ENCODE measurements at places on chromosomes 7 and 10.

GRCh38 chr7:50450590-50451032 lies 461 bp upstream of the FIGNL1 start:
- no peak for DNase-seq

GRCh38 chr7:87448388-87448787 lies 27.1 kb downstream of the ABCB4 start:
- no peak for DNase-seq

DNA sequence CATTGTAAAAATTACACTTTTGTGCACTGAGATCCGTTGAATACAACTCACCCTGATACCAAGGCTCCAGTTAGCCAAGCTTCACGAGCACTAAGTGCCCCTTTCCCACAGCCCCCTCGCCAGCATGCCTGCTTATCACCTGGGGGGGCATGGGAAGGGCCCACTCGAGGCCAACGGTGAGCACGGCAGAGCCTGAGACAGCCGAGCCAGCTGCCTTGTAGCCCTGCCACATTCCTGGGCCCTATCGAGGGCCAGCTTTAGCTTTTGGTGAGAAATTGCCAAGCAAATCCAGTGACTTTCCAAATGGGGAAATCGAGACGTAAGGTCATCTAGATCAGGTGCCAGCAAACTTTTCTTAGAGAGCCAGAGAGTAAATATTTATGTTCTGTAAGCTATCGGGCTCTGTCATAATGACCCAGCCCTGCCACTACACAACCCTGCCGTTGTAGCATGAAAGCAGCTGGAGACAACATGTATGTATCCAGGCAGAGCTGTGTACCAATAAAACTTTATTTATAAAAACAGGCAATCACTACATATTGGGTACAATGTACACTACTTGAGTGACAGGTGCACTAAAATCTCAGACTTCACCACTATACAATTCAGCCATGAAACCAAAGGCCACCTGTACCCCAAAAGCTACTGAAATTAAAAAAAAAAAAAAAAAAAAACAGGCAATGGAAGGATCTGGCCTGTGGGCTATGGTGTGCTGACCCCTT lies 83.6 kb downstream of the FAM53B start:
- DNase-seq = no peak

GRCh38 chr7:88127637-88128290 lies 92.1 kb downstream of the SRI start:
- no peak for DNase-seq

GRCh38 chr7:32242436-32242835 lies 172.2 kb upstream of the PDE1C start:
- DNase-seq = no peak

DNA sequence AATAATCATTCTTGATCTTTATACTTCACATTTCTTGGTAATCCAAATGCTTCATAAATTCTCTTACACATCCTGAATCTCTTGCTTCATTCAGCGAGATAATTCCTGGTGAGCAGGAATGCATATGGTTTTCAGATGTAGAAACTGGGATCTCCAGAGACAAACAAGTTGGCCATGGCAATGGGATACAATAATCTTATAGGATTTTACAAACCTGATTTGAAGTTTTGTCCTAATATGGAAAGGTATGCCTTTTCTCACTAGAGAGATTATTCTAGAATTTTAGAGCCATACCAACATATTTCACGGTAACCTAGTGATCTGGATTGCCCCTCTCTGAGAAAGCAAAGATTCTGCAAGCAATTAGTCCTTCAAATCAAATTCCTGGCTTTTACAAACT lies 13.1 kb upstream of the TRDMT1 start:
- DNase-seq = no peak

GRCh38 chr7:35571611-35572240 lies 123.2 kb downstream of the HERPUD2 start:
- no peak for DNase-seq

DNA sequence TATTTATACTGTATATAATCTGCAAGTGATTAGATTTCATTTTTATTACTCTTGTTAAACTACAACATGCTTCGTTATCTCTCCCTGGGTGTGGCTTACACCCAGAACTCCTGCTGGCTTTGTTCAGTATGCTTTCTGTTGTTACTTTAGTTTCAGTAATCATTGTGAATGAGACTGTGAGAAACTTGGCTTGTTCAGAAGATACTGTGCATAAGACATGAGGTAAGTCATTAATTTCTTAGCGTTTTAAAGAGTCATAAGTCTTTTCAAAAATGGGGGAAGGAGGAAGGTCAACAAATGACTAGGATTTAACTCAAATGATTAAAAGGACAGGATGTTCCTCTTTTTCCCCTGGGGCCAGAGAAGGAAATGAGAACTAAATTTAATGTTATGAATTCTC lies 11.6 kb upstream of the ADD3 start:
- DNase-seq = no peak
